ENCODE measurements at places on chromosomes 16 and 17.

DNA sequence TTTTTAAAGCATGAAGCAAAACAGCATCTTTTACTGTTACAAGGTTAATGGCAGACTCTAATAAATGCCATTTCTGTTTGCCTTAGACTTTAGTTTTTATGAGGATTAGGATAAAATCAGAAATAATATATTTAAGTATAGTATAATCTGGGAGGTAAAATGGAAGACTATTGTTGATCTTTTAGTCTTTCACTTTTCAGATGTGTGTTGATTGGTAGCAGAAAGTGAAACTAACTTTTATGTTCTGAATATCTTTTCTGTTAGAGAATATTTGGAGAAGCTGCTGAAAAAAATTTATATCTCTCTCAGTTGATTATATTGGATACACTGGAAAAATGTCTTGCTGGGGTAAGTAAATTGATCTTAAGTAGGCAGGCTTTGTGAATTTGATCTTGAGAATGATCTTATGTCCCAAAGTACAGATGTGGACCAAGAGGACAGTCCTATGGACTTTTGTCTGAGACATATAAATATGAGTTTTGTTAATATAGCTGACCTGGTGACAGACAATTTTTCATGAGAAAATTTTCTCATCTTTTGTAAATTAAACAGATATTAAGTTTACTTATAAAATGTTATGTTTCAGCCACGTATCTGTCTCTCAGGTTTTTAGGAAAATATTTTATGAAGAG lies 64.1 kb downstream of the NF1 start:
- no peak for DNase-seq
- no peaks in the 10 kb centered on the region for H3K4me1 ChIP-seq
- no peaks in the 10 kb centered on the region for H3K27me3 ChIP-seq
- no peak overlapping the region for H3K4me3 ChIP-seq

GRCh38 chr16:86466696-86467406 lies 43.5 kb upstream of the FOXF1 start:
- no peak overlapping the region for H3K4me3 ChIP-seq
- H3K27me3 ChIP-seq = no peaks in the 10 kb centered on the region
- H3K4me1 ChIP-seq = no peaks in the 10 kb centered on the region
- H3K36me3 ChIP-seq = no peaks in the 10 kb centered on the region
- DNase-seq = no peak
- no peak overlapping the region for H3K27ac ChIP-seq

DNA sequence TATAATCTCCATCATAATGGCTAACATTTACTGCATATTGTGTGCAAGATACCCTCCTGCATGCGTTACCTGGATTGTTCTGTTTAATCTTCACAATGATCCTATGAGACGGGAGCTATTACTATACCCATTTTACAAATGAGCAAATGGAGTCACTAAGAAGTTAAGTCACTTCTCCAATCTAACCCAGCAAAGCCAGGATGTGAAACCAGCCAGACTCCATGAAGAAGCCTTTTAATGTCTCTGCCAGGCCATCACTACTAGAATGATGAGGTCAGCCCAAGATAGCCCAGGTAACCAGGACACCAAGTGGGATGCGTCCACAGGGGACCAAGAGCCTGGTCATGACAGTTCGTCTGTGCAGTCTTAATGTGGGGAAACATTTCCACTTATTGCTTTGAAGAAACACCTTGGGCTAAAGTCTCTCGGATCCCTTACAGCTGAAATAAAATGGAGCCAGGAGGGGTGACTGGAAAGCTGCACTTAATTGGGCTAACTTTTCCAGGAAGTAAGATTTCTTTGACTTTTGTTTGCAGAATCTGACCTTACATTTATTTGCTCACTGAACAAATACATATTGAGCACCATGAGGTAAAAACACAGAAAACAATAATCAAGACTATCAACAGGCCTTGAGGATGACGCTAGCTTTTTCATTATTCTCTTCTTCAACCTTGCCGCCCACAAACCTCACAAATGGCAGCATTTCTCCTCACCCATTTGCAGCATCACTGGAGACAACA lies 926 bp upstream of the SHCBP1 start:
- peaks cover 11% of the 10 kb centered on the region for H3K36me3 ChIP-seq
- H3K27me3 ChIP-seq = no peaks in the 10 kb centered on the region
- no peak for DNase-seq
- H3K27ac ChIP-seq = no peak overlapping the region

DNA sequence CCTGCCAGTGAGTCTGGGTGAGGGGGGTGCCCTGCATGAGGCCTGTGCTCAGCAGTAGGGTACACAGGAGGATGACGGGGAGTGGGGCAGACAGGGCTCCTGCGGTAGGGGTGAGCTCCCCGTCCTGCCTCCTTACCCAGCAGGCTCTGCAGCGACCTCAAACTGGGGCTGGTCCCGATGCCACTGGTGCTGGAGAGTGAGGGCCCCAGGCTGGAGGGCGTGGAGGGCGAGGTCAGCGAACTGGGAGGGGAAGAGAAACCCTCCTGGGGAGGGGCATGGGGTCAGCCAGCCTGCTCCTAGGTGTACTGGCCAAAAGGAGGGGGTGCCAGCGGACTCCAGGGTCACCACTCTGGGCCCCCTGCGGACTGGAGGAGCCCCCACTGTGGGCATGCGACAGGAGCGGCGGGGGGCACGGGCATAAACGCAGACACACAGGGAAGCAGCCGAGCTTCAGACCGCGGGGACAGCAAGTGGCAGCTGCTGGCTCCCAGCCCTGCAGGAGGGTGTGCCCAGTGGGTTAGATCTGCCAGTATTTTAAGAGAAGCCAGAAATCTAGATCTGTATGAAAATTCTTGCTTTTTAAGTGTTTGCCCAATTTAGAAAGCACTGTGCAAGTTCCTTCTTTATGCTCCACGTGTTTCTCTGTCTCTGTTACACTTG lies 9.0 kb upstream of the VASN start:
- no peak overlapping the region for H3K27ac ChIP-seq
- H3K36me3 ChIP-seq = no peaks in the 10 kb centered on the region
- H3K4me3 ChIP-seq = no peak overlapping the region
- no peak for DNase-seq
- H3K27me3 ChIP-seq = no peaks in the 10 kb centered on the region
- peaks cover 23% of the 10 kb centered on the region for H3K4me1 ChIP-seq

GRCh38 chr16:7086822-7087616 lies 245.6 kb upstream of the RBFOX1 start:
- no peak overlapping the region for H3K27ac ChIP-seq
- H3K27me3 ChIP-seq = no peaks in the 10 kb centered on the region
- no peaks in the 10 kb centered on the region for H3K36me3 ChIP-seq
- H3K4me3 ChIP-seq = no peak overlapping the region
- no peak for DNase-seq

DNA sequence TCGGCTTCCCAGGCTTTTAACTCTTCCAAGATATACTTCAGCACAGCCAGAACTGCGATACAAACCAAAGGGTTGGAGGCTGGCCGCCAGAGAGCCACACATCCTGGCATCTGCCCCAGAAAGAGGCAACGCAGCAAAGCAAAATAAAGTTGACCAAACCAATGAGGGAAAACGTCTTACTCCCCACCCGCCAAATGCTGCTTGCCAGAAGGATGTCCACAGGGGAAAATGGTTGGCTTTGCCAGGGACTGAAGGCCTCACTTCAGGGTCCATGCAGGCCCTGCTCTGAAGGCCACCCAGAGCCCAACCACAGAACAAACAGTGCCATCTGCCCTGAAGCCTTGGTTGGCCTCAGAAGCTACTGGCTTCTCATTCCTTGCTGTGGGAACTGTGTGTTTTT lies 15.0 kb downstream of the CACNG1 start:
- no peaks in the 10 kb centered on the region for H3K36me3 ChIP-seq
- no peak for DNase-seq
- no peak overlapping the region for H3K27ac ChIP-seq
- no peaks in the 10 kb centered on the region for H3K27me3 ChIP-seq

DNA sequence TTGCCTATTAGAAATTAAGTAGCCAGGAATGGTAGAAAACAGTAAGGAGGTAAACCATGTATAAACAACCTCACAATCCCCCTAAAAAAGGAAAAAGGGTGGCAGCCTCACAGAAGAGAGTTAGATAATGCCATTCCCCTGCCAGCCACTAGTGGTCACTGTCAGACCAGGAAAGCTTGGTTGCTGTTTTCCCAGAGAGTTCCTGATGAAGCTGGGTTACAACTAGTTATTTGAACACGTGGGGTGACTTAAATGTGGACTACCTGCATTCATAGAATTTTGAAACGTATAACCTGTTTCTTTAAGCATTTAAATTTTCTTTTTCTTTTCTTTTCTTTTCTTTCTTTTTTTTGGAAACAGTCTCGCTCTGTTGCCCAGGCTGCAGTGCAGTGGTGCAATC lies 5.8 kb downstream of the GPRC5C start:
- H3K27ac ChIP-seq = no peak overlapping the region
- H3K36me3 ChIP-seq = peaks cover 5% of the 10 kb centered on the region
- peaks cover 21% of the 10 kb centered on the region for H3K4me1 ChIP-seq
- DNase-seq = peak; percentile 37
- no peaks in the 10 kb centered on the region for H3K27me3 ChIP-seq

Measured in HCT116 (cell line).